ENCODE measurements at places on chromosomes 16 and 17.

DNA sequence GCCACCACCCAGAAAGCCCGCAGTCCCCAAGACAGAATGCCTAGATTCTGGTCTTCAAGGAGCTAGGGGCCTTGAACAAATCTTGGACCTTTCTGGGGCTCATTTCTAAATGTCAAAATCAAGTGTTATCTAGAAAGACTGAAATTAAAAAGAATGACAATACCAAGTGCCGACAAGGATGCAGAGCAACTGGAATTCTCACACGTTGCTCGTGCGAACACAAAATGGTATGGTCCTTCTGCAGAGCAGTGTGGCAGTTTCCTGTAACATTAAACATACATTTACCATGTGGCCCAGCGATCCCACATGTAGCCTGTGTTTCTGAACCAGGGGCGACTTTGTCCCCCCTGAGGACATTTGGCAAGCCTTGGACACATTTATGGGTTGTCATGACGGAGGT, 137.9 kb downstream of the GAS7 start:
- no peak for DNase-seq

DNA sequence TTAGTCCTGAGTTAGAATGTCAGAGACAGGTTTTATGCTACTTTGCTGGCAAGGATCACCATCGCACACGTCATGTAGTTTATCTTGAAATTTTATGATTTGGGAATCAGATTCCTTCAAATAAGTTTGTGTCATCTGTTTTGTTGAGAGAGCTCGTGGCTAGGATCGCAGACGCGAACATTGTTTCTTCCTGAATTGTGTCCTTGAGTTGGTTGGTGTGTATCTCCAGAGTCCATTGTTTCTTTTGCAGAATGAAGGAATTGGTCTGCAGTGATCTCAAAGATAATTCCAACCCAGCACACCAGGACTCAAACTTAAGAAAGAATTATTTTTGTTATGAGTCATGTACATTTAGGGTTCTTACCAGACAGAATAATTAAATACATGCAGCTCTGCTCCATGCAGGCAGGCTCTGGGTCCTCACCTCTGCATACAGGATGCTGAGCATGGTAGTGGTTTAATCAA, 51.6 kb downstream of the PRKCA start:
- DNase-seq: no peak

DNA sequence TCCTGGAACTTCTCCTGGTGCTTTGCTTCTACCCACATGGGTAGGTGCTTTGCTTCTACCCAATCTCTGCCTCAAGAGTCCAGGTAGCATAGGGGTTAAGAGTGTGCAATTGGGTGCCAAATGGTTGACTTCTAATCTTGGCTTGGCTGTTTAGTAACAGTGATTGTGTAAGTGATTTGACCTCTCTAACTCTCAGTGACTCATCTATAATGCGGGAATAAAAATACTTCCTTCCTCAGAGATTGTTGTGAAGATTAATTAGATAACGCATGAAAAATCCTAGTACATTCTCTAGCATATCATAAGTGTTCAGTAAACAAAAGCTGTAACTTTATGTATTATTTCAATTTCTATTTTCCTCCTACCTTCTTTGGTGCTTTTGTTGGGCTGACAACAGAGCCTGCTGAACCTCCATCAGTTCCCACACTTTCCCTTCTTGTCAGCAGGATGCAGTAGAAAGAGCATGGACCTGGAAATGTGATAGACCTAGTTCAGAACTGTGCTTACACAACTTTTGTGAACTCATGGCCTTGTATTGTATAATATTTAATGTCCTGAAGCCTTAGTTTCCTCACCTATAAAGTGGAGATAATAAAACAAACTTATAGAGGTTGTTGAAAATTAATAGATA, 72.9 kb upstream of the SMIM36 start:
- DNase-seq: no peak

DNA sequence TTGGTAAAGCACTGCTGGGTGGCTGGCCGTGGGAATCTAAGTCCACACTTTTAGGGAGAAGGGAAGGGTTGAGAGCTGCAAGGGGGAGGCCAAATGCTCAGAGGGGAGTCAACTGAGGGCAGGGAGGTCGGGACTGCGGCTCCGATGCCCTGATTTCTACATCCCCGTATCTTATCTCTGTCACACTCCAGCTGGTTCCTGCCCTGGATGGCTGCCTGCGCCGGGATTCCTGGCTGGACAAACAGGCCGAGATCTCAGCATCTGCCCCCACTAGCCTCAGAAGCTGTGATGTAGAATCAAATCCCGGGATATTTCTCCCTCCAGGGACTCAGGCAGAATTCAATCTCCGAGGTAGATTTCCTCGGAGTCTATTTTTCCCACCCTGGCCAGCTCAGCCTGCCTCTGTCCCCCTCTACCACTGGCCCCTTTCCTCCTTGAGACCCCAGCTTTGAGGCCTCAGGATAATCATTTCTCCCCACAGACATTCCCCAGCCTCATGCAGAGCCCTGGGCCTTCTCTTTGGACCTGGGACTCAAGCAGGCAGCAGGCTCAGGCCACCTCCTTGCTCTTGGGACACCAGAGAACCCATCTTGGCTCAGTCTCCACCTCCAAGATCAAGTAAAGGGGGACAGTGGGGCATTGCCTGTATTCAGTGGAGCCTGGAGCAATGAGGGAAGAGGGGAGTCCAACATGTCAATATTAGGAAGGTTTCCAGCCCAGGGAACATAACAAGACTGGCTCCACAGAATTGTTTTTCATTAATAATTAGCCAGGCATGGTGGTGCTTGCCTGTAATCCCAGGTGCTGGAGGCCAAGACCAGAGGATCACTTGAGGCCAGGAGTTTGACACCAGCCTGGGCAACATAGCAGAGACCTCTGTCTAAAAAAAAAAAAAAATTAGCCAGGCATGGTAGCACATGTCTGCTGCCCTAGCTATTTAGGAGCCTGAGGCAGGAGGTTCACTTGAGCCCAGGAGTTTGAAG, 1.8 kb downstream of the SHBG start:
- DNase-seq: no peak

- DNase-seq: no peak
Observed at GRCh38 chr17:31418773-31419350, 27.4 kb downstream of the RAB11FIP4 start.

- DNase-seq: no peak
Observed at GRCh38 chr17:8921147-8921546, 44.4 kb downstream of the PIK3R5 start.

GRCh38 chr16:88065747-88066142, 114.5 kb downstream of the BANP start:
- DNase-seq: no peak

DNA sequence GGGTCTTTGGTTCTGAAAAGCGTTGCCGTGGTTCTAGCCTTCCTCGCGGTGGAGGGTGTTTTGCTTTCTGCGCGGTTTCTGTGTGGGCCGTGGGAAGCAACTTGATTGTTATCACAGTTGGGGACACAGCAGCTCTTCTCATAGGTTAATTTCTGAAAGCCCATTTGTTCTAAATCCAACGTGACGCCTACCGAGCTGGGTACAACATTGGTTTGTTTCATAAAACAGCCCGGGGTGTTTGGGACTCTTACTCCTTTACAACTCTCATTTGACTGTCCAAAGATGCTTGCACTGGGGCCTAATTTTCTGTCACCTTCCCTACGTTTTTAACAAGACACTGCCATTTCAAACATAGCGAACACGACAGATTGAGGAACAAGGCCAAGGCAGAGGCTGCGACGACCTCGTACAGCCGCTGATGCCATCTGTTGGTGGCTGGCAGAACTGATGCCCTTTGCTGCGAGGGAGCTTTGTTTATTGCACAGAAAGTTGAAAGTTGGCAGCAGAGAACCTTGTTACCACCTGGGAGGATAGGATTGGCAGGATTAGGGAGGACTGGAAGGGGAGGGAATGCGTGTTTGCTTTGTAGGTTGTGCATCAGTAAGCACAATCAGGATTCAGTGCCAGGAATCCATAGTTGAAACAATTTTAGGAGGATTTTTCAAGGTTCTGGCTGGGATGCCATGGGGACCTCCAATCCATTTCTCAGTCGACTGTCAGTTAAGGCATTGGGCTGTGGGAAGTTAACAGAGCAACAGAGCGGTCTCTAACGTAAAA, 98.3 kb downstream of the PITPNC1 start:
- DNase-seq: peak; percentile 54

- no peak for DNase-seq
Observed at GRCh38 chr17:1764284-1764683, 2.4 kb downstream of the SERPINF1 start.

- no peak for DNase-seq
Observed at GRCh38 chr17:64575431-64575830, 68.7 kb downstream of the CEP95 start.

GRCh38 chr16:88382491-88383400, at the start of gene ZNF469:
Gene ZNF469 (plus strand): TSS chr16:88382959. CDS start chr16:88427471, 44,512 bp downstream.
- no peak for DNase-seq

DNA sequence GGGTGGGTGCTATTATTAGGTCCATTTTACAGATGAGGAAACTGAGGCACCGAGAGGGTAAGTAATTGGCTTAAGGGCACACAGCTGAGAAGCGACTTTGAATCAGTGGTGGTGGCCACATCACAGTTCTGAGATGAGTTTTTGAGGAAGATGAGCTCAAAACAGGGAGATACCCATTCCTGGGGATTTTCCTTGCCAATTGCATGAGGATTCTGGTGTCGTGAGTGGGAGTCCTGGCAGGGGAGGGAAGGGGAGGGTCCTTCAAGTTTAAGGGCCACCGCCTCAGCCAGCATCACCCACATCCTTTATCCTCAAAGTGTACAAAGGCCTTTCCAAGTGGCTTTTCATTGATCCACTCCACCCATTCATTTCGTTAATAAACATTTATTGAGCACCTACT, 45.3 kb downstream of the IL21R start:
- no peak for DNase-seq

DNA sequence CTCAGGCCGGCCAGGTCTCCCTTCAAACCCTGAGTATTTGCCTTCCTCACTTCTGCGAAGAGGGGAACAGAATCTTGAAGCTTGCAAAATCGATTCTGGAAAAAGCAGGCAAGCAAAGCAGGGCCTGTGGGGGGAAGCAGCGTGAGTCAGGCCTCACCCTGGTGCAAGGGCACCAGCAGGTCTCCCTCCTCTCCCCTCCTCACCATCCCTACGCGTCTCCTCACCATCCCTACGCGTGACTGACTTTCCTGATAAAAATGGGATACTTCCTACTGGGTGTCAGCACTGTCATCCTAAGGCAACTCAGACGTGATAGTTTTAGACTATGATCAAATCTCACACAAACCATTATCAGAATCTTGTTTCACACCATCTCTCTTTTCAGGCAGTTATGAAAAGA, 12.1 kb downstream of the CMTM3 start:
- no peak for DNase-seq

DNA sequence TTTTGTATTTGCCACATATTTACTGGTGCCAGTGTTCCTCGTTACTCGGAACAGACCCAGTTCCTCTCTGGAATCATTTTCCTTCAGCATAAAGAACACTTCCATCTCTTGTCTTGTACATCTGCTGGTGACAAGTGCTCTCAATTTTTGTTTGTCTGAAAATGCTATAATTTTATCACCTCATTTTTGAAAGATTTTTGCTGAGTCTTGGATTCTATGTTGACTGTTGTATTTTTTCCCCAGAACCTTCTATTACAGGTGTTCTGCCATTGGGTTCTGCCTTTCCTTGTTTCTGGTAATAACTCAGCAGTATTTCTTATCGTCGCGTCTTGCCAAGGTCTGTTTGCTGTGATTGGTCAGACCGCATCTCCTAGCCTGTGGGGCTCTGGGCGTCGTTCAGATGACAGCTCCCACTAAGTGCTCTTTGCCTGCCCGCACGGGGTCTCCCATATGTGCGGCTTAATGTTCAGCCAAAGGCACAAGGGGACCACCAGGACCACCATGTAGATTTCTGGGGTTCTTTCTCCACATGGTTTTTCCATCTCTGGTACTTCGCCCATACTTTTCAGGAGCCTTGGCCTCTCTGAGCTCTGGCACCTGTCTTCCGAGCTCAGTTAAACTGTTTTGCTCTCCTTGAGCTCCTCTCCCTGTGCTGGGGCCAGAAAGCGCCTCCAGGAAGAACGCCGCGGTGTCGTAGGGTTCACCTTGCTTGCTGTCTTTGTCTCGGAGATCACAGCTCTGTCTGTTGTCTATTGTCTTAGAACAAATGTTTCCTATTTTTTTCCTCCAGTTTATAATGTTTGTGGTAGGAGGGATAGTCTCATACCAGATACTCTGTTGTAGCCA, 80.0 kb downstream of the METRNL start:
- no peak for DNase-seq

- no peak for DNase-seq
Observed at GRCh38 chr16:73483934-73484711, 436.2 kb upstream of the ZFHX3 start.

DNA sequence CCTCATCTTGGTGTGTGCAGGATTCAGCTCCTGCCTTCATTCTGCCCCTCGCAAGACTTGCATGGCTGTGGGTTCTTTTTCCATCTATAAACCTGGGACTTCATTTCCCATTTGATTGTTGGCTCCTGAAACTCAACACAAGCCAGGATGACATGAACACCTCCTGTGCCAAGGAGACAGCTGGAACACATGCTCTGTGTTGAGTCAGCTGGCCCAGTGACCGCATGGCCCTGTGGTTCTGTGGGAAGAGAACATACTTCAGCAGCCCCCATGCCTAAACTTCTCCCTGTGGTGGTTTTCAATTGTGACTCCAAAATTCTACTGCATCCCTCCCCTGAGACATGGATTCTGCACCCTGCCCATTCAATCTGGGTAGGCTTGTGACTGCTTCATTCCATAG, 57.9 kb upstream of the FOXF1 start:
- no peak for DNase-seq

DNA sequence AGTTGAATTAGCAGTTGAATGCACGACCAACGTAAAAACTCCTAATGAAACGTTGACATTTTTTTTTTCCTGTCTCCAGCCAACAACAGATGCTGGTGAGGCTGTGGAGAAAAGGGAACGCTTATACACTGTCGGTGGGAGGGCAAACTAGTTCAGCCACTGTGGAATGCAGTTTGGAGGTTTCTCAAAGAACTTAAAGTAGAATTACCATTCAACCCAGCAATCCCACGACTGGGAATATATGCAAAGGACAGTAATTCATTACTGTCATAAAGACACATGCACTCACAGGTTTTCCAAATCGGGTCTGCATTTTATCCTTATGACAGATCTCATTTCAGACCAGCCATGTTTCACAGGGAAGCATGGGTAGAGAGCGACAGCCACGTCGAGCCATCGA, 3.5 kb upstream of the WFDC1 start:
- DNase-seq: no peak

GRCh38 chr16:53541326-53541725, 38.3 kb upstream of the AKTIP start:
- no peak for DNase-seq

DNA sequence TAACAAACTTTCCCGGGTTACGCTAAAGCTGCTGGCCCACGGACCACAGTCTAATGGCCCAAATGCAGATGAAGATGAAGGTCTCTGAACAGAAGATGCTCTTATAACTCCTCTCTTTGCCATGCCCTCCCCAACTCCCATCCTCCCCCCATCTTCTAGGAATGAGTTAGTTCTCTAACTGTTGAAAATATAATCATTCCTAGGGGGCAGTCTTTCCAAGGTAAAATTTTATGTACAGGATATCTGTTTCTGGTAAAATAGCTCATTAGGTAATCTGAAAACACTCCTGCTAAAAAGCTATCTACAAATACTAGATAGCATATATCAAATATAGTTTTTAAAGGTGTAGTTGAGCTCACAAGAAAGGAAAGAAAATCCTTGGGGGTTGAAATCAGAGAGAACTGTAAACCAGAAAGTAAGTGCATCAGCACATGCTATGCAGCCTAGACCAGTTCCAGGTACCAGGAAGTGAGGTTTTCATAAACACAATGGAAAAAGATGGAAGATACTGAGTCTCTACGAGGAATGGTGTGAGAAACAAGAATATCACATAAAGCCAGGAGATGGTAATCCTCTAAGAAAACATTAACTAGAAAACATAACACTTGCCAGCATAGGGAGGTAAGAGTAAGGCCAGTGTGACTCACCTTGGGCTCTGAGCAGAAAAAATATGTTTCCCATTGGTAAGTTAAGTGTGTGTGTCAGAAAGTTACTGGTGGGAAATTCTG, 38.1 kb downstream of the CMC2 start:
- DNase-seq: no peak

Measured in C1 segment of cervical spinal cord (tissue), 14 donors.